ENCODE measurements at places on chromosomes 4 and X.

DNA sequence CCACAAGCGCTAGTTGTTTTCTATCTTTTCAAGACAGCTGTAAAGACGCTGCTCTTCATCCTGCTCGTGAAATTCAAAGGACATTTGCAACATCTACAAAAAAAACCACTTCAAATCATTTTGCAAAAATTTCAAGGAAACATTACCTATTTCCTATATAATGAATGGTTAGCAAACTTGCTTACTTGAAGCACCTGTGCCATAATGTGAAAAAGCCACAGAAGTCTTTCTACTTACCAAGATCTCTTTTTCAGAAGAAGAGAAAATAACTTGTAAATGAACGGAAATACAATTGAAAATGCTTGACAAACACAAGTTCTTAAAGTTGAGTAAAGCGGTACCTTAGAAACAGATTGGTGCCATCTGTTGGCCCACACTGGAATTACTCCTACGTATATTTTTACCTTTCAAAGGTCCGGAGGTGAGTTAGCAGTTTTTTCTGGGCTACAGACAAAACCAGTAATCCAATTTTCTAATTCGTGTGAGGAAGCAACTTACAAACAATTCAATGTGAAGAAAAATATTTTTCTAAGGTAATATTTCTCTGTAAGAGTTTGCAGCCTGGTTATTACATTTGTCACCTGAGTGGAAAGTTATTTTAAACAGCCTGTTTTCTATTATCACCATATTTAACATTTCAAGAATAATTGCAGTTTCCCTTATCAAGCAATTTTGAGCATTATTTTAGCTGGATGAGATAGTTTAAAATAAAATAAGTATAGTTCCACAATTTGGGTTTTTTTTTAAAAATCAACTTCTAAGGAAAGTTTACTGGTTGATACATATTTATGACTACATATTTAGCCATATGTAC lies at the start of gene TLR6:
TSS of gene TLR6 (minus strand) at position 294 of the 814 bp plus-strand sequence. CDS start 27,344 bp downstream, outside the sequence.
- peaks cover under 1% of the 10 kb centered on the region for H3K36me3 ChIP-seq
- H3K27ac ChIP-seq = peak within 1 kb of the TSS; percentile 89
- H3K4me1 ChIP-seq = peaks cover 27% of the 10 kb centered on the region
- no peaks in the 10 kb centered on the region for H3K27me3 ChIP-seq
- peak; percentile 66 for DNase-seq
- H3K4me3 ChIP-seq = peak within 1 kb of the TSS; percentile 65

- H3K27me3 ChIP-seq = no peaks in the 10 kb centered on the region
- no peak for DNase-seq
- H3K36me3 ChIP-seq = no peaks in the 10 kb centered on the region
These were observed 668.2 kb upstream of the ADGRL3 start for GRCh38 chr4:60531776-60532379.

DNA sequence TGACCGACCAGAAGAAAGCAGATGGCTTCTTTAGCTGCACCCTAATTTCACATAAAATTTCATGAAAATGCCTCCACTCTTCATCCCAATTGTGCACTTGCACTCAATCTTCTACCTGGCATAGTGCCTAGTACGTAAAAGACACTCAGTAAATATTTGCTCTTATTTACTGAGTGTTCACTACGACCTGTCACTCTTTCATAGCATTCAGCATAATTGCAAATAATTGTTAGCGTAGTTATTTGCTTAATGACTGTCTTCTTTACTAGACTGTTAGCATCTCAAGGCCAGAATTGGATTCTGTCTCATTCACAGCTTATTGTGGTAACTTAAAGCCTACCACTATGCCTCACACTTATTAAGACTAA lies 130.2 kb downstream of the ENOX2 start:
- DNase-seq = no peak
- no peak overlapping the region for H3K4me3 ChIP-seq
- H3K27ac ChIP-seq = no peak overlapping the region
- H3K27me3 ChIP-seq = no peaks in the 10 kb centered on the region

- DNase-seq = no peak
- H3K4me3 ChIP-seq = no peak overlapping the region
- no peaks in the 10 kb centered on the region for H3K27me3 ChIP-seq
- no peaks in the 10 kb centered on the region for H3K36me3 ChIP-seq
- peaks cover 27% of the 10 kb centered on the region for H3K4me1 ChIP-seq
These were observed 149.1 kb downstream of the SLC39A8 start for GRCh38 chr4:102196221-102196620.

- peak overlapping the region; percentile 31 for H3K27ac ChIP-seq
- DNase-seq = peak; percentile 72
- peak overlapping the region; percentile 60 for H3K4me3 ChIP-seq
- peaks cover 24% of the 10 kb centered on the region for H3K4me1 ChIP-seq
These were observed 5.6 kb downstream of the CYSLTR1 start for GRCh38 chrX:78321809-78322208.

- H3K4me3 ChIP-seq = no peak overlapping the region
- no peak overlapping the region for H3K27ac ChIP-seq
- DNase-seq = no peak
- H3K36me3 ChIP-seq = no peaks in the 10 kb centered on the region
- peaks cover 2% of the 10 kb centered on the region for H3K4me1 ChIP-seq
- H3K27me3 ChIP-seq = peaks cover 35% of the 10 kb centered on the region
These were observed 2.0 kb downstream of the NDST3 start for GRCh38 chr4:118036336-118036735.

GRCh38 chrX:130878350-130879341 lies 24.4 kb downstream of the ENOX2 start:
- no peak overlapping the region for H3K4me3 ChIP-seq
- no peaks in the 10 kb centered on the region for H3K27me3 ChIP-seq
- no peak overlapping the region for H3K27ac ChIP-seq

- H3K27ac ChIP-seq = no peak overlapping the region
- DNase-seq = no peak
- H3K4me1 ChIP-seq = no peaks in the 10 kb centered on the region
- H3K4me3 ChIP-seq = no peak overlapping the region
These were observed 120.7 kb downstream of the CORIN start for GRCh38 chr4:47717188-47717587.

DNA sequence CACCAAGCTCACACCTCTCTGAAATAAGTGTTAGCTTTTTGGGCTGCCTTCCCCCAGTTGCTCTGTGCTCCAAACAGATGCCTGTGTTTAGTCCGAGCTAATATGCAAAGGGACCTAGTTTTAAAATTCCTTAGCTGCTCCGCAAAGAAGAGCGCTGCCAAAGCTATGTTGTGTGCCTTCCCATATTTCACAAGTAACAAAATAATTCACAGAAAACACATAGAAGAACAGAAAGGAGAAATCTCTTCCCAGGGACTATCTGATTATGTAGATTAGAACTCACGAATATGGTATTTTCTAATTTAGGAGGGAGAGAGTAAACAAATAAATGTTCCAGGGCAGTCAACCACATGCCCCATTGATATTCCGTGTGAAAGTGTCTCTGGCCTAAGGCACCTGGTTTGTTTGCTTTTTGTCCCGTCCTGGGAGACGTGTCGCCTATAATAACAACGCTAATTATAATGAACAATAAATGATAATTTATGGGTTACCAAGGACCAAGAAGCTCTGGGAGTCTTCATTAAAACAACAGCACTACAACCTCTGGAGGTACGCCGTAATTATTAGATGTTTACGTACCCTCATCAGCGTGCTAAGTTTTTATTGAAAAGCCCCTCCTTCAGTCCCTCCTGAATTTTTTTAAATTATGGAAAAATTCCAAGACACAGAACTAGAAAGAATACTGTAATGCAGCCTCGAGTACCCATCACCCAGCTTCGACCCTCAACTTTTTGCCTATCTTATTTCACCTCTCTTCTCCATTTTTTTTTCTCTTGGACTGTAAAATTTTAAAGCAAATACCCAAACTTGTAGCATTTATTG lies 1.2 kb upstream of the CCNG2 start:
- no peak for DNase-seq
- H3K27ac ChIP-seq = peak overlapping the region; percentile 98
- peaks cover 8% of the 10 kb centered on the region for H3K36me3 ChIP-seq
- H3K4me3 ChIP-seq = peak overlapping the region; percentile 99
- peaks cover 5% of the 10 kb centered on the region for H3K27me3 ChIP-seq

DNA sequence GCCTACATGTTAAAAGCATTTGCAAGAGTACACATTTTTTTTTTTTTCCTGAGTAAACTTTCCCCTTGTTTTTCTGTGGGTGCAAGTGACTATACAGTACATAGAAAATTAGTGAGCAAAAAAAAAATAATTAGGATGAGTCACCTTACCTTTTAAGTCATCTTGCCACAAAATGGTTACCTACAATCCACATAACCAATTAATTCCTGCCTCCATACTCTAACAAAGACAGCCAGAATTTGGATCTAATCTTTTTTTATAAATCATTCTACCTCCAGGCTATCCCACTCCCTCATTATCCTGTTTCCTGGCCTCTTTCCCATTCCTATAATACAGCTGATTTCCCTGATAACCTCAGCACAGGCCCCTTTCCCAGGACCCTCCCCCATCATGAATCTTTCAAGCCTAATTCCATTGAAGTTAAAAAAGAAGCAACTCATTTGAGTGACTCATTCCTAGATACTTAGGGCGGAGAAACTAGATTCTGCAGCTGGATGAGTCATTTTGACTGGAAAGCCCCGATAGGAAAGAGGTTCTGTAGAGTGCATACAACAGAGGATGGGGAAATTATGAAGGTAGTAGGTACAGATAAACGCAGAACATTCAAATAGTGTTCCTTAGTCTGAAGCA lies 128.2 kb downstream of the C4orf51 start:
- DNase-seq = no peak
- no peak overlapping the region for H3K4me3 ChIP-seq
- no peak overlapping the region for H3K27ac ChIP-seq

GRCh38 chr4:1023895-1024740 lies 12.7 kb downstream of the FGFRL1 start:
- DNase-seq = no peak
- no peak overlapping the region for H3K27ac ChIP-seq
- peaks cover 8% of the 10 kb centered on the region for H3K4me1 ChIP-seq
- H3K27me3 ChIP-seq = no peaks in the 10 kb centered on the region

DNA sequence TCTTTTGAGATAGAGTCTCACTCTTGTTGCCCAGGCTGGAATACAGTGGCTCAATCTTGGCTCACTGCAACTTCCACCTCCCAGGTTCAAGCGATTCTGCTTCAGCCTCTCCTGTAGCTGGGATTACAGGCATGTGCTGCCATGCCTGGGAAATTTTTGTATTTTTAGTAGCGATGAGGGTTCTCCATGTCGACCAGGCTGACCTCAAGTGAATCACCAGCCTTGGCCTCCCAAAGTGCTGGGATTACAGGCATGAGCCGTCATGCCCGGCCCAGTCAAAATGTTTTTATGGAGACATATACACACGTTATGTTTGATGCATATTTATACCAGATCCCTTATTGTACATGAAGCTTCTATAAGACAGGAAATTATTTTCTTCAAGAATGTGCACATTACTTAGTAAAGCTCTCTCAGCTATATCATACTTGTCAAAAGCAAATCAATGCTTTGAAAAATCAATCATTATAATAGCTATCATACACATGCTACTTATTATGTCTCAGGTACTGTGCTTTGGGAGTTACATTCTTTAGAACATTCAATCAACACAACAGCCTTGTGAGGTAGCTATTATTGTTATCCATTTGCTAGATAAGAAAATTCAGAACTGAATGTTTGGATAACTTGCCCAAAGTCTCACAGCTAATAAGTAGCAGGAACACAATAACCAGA lies 269.2 kb downstream of the FSTL5 start:
- H3K27me3 ChIP-seq = no peaks in the 10 kb centered on the region
- DNase-seq = no peak
- no peak overlapping the region for H3K27ac ChIP-seq
- no peaks in the 10 kb centered on the region for H3K36me3 ChIP-seq
- no peaks in the 10 kb centered on the region for H3K4me1 ChIP-seq

GRCh38 chr4:139848028-139848427 lies 182.4 kb downstream of the MGST2 start:
- DNase-seq = no peak
- no peaks in the 10 kb centered on the region for H3K4me1 ChIP-seq
- no peaks in the 10 kb centered on the region for H3K27me3 ChIP-seq
- no peaks in the 10 kb centered on the region for H3K36me3 ChIP-seq

GRCh38 chrX:134186362-134187121 lies 50.4 kb upstream of the CCDC160 start:
- H3K27ac ChIP-seq = no peak overlapping the region
- H3K36me3 ChIP-seq = no peaks in the 10 kb centered on the region
- H3K4me3 ChIP-seq = peak overlapping the region; percentile 22

DNA sequence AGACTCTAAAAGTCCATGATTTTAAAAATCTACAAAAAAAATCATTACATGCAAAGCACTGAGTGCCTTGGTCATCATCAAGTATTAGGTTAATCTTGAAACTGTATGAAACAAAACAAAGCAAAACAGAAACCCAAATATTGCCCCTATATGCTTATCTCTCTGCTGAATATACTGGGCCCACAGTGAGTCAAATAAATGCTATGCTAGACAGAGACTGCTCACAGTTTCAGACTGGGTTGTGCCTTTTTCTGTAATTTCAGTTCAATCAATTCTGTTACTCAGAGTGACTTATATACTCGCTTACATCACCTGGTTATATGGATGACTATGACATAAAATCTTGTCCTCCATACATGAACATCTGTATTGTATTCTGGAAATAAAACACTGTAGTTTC lies 257.1 kb upstream of the ACTRT1 start:
- no peaks in the 10 kb centered on the region for H3K27me3 ChIP-seq
- H3K36me3 ChIP-seq = no peaks in the 10 kb centered on the region
- DNase-seq = no peak
- no peaks in the 10 kb centered on the region for H3K4me1 ChIP-seq

- H3K4me3 ChIP-seq = no peak overlapping the region
- H3K27ac ChIP-seq = no peak overlapping the region
- DNase-seq = no peak
- peaks cover 63% of the 10 kb centered on the region for H3K27me3 ChIP-seq
These were observed 8.7 kb downstream of the MSX1 start for GRCh38 chr4:4868040-4868757.
